Activated effector memory CD4-positive, alpha-beta T cell treated with Interleukin-2 at 50 U/mL for 16 hours (primary cell): ENCODE measurements at places on chromosomes 2 and 18.

GRCh38 chr2:74584088-74584645, 29.6 kb downstream of the DOK1 start:
- DNase-seq = no peak

GRCh38 chr2:128041561-128041960, 13.7 kb upstream of the SAP130 start:
- DNase-seq = no peak

DNA sequence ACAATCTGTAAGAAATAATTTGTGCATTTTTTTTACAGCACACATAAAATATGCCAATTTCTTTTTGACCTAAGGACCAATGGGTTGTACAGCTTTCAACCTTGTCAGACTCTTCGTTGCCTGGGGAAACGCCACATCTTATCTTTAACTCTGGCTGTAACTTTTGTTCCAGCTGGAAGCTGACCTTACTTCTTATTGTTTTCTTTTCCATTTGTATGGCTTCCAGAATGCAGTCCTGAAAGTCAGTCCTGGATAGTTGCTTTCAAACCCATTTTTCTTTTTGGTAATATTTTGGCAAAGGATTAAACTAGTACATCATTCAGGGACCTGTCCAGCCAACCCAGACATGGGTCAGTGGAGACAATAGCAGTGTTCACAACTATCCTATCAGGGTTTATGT, 686.5 kb upstream of the CDH2 start:
- DNase-seq = no peak

GRCh38 chr2:6627316-6627715, 238.4 kb downstream of the CMPK2 start:
- no peak for DNase-seq

DNA sequence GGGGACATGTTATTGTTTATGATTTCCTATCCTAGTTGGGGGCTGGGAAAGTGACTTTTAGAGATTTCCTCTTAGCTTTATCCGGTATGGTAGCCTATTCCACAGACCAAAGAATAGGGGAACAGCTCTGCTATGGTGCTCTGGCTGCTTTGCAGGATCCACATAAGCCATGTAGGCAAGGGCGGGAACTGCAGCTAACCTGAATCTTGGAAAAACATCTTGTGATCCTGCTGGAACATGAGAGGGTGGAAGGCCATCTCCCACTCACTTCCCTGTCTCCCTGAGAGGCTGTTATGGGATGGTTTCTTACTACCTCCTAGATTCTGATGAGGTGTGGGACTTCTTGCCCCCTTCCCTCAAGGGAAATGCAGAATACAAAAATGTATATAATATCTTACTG, 2.0 kb upstream of the DARS1 start:
- no peak for DNase-seq

- no peak for DNase-seq
Measured at GRCh38 chr18:76923485-76924085, 101.2 kb downstream of the ZNF236 start.
